ENCODE measurements at places on chromosomes 5 and 9.

- no peak for DNase-seq
Measured at GRCh38 chr9:131682261-131682660, 57.6 kb downstream of the RAPGEF1 start.

DNA sequence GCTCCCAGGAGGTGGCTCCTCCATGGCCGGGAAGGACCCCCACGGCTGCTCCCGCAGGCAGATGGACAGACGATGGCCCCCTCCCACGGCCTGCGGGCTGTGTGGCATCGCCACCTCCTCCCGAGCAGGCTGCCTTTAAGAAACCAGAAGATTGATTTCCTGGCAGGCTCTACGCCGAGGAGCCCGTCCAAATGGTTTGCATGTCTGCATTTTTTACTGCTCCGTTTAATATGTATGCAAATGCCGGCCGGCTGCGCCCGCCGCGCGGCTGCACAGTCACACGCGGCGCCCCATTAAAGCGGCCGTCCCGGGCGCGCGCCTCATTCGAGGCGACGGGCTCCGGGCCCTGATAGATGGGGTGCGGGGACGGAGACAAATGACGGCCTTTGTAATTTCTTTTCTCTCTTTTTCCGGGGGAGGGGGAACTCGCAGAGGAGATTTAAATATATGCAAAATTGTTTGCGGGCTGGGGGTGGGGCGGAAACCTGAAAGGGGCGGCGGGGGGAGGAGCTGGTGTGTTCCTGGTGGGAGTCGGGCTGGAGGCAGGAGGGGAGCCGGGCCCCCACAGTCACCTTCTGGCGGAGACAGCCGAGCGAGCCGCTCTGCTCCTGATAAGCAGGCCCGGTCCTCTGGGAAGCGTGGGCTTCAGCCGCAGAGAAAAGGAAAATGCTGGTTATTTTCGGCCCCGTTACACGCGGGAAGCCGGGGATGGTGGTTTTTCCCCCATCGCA is 158.7 kb upstream of the IER5L start:
- no peak for DNase-seq

- DNase-seq, result no peak
Measured at GRCh38 chr9:129368444-129368978, 190.4 kb upstream of the IER5L start.

DNA sequence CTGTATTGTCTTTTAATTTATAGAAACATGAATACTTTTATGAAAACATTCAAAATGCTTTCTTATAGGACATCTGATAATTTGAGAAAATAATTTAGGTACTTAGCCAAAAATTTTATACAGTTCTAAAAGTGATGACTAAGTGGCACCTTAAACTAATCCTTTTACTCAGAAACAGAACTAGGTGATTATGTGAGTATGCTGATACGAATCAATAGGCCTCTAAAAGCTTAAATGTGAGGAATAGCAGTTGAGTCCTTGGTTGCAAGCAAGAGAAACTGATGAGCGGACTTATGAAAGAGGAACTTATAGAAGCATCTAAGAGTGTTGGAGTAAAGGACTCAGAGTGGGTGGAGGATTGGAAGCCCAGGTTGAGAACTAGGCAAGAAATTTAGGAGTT is 26.4 kb downstream of the ANXA1 start:
- DNase-seq, result no peak

GRCh38 chr5:14435481-14435880 is 146.1 kb upstream of the OTULINL start:
- DNase-seq, result no peak
